ENCODE measurements at places on chromosomes 12 and 14.

DNA sequence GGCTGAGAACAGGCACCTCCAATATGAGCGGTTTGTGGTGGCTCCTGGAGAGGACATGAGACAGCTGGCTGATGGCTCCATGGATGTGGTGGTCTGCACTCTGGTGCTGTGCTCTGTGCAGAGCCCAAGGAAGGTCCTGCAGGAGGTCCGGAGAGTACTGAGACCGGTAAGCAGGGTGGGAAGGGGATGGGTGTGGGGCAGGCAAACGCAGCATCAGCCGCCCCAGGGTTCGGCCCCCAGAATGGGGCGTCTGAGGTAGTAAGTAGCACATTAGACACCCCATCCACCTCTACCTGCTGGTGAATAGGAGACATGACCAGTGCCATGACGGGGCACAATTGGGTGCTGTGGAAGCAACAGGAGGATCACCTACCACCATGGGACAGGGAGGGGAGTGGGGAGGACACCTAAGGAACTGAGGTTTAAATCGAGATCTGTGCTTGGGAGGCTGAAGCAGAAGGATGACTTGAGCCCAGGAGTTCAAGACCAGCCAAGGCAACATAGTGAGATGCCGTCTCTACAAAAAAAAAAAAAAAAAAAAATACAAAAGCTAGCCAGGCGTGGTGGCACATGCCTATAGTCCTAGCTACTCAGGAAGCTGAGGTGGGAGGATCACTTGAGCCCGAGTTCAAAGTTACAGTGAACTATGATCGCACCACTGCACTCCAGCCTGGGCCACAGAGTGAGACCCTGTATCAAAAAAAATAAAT lies 25.5 kb downstream of the ITGA7 start:
- no peak for DNase-seq

DNA sequence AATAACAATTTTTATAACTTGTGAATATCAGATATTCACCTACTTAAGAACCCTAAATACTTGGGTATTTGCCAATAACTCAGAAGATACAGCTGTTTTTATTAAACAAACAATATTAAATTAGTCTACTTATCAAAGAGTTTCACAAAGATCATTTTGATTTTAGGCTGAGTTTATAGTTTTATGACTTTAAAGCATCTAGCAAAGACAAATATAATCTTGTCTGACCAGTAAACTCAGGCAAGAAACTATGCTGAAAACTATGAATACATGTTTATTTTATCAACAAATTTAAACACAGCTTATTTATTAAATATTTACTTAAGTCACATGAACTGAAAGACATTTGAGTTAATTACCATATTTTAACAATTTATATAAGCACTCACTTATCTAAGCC lies 18.5 kb upstream of the SERPINA1 start:
- no peak for DNase-seq

DNA sequence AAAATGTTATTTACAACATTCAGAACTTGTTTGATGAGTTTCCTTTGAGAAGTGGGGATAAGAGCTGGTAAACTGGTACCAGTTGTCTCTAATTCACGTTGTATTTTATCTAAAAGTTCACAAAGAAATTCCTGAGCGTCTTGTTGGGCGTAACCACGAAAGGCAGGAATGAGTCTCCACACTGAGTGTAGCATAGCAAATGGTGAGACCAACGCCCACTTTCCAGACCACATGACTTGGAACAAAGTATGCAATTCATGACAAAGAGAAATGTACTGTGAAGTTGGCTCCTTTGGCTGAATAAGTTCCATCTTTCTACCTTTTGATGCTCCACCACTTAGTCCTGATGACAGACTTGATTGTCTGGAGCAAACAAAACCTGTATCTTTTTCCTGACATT lies 18.4 kb downstream of the USP44 start:
- DNase-seq, result no peak

- DNase-seq, result no peak
Observed at GRCh38 chr14:94770815-94771157, 873 bp upstream of the GSC start.

DNA sequence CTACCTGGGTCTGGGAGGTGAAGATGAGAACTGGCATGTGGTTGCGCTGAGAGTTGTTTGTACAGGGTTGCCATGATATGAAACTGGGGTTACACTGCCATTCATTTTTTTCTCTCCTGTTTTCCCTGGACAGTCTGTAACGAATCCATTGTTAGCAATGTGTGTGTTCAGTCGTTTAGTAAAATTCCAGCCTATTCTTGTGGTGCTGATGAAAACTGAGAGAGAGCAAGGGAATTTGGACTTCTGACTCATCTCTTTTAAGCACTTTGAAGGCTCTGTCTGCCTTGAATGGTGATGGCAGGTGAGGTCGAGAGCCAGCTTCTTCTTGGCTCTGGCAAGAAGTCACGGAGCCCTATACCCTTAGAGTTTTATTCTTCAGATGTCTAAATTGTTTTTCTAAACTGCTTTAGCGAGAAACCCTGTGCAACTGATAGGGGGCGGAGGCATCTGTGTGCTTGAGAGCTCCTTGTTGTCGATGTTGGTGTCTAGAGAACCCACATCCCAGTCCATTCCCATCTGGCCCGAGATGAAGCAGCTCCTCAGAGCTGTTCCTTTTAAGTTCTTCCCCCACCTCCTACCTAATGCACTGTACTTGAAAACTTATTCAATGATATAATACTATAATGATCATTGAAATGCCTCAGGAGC lies 204.4 kb downstream of the TMX1 start:
- no peak for DNase-seq
